Activated CD4-positive, alpha-beta T cell treated with anti-CD3 and anti-CD28 coated beads, Interleukin-2, Interleukin-6, amounts not matched to agents 100 ng/mL and 50 ng/mL, durations not matched to agents 16 hours and 8 hours (primary cell): ENCODE measurements at places on chromosomes 12 and 14.

DNA sequence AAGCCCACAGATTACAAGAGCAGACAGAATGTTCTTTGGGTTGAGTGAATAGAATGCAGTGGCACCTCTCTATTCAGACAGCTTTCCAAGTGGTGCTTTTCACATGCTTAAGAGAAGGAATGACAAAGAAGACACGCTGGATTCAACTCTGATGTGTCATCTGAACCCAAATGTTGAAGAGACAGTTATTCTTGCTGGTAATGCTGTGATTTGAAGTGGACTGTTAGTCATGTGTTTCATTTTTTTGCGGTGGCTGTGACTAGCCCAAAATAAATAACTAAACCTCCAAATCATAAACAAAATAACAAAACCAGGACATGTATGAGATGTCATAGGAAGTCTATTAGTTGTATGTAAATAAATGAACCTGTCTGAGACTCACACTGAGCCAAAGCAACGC is 391.8 kb upstream of the PRICKLE1 start:
- DNase-seq: no peak

- no peak for DNase-seq
Measured at GRCh38 chr14:20841096-20841495, 38.5 kb upstream of the RNASE1 start.

DNA sequence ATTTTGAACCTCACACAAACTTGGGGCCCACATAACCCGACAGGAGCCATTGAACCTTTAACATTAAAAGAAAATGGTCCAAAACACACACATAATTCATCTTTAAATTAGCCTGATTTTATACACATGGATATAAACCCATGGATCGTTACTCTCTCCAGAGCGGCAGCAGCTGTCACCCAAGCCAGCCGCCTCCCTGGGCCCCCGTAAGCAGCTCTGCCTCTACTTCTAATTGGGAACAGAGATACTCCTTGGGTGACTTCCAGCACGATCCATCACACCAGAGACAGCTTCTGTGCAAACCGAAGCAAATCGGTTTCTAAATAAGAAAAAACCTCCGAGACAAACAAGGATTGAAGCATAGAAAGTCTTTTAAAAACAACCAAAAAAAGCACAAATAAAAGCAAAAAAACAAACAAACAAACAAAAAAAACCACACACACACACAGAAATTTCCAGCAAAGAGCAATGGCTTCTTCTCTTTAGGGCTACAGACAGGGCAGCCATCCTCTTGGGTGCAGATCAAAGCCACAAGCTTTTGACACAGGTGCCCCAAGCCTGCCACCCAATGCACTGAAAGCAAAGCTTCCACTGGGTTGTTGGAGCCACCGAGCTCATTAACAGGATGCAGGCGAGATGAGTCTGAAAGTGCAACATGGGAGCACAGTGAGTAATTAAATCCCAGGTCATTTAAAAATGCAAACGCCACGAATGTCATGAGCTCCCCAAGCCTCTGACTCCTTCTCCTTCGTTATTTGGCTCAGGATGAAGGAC is 156.9 kb downstream of the DPF3 start:
- no peak for DNase-seq

DNA sequence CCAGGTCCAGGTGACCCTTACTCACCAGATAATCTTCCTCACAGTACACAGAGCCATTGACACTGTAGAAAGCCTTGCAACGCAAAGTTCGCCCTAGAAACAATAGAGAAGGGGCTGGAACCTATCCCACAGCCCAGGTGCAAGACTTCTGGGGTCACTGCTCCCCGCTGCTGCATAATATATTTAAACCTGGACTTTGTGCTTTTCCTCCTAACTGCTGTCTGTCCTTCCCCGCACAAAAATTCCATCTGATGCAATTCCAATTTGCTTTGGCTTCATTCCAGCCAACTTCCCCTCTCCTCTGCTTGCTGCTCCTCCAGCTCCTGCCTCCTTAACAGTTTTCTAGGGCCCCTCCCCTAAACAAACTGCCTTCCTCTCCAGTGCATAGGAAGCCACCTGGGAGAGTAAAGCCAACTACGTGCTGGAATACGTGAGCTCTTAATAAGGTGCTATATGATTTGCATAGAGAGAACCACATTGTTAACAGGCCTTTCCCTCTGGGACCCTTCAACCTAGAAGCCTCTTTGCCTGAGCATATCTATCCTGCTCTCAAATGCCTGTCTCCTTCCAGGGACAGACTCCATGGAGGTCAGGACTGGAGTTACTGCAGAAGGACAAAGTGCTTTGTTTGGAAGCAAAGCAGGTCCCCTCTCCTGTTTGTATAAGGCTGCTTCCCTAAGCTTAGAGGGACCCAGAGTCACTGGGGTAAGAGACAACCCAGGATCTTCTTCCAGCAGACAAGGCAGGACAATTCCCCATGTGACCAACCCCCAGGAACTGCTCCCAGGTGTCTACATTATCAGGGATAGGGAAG is 5.5 kb downstream of the AJUBA start:
- no peak for DNase-seq

- no peak for DNase-seq
Measured at GRCh38 chr12:53172352-53172751, 8.2 kb upstream of the ZNF740 start.

DNA sequence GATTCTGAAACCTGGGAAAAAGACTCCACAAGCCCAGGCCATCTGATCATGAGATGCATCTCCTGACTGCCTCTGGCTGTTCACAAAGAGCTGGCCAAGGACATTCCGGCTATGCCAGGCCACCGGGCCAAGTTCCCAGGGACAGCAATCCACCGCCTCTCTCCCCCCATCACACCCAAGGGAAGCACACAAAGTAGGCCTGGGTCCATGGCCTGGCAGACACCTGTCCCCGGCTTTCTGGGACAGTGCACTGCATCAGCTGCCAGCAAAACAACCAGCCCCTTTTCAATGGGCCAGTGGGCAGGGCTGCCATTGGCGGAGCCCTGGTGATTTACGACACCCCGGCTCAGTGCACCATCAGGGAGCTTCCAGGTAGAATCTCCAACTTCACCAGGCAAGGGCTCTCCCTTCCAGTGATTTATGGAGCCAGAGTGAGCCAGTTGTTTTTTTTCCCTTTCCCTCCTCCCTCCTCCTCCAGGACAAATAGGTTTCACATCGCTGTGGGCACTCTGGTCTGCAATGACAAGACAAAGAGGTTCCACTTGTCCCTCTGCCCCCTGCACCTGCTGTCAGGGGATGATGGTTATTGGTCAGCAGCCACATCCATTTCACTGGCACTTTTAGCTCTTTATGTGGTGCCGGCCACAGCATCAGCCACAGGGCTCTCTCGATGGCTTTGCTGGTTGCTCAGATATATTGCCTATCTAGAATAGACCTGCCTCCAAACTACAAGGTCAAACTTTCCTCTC is 149.6 kb downstream of the SLC38A6 start:
- DNase-seq: no peak

GRCh38 chr12:104933128-104933527 is 25.0 kb downstream of the SLC41A2 start:
- DNase-seq: no peak

GRCh38 chr12:131067981-131068851 is 114.5 kb downstream of the ADGRD1 start:
- no peak for DNase-seq

GRCh38 chr14:101844219-101844618 is 82.7 kb downstream of the PPP2R5C start:
- DNase-seq: no peak

GRCh38 chr12:57547288-57548012 is 458 bp upstream of the DCTN2 start:
- DNase-seq: no peak

DNA sequence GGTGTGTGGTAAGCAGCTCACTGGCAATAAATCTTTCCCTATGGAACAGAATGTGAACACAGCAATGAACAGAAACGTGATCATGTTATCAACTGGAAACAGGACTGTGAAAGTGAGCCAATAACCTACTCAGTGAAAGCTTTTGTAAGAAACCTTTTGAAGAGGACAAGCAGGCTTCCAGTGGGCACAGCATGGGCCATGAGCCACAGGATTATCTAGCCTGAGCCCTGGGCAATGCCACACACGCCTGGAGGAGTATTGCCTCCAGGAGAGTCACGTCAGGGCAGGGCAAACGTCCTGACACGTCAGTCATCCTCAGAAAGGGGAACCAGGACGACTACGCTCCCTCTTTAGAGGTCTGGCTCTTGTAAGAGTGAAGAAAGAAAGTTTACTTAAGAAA is 32.3 kb downstream of the NRDE2 start:
- DNase-seq: no peak

DNA sequence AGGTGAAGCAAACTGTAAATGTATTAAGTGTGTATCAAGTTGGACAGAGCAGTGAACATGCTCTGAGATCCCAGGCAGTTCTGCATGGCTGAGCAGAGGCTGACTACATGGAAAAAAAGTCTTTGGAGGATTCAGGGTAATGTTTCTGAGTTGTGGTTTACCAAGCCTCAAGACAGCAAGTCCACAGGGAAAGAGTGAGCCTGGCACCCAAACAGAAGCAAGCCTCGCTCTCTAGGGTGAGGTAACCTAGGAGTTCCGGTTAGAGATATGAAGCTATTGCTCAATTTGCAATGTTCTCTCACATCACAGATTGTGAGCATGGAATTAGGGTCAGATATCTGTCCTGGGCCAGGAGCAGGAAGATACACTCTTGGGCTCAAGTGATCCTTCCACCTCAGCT is 158.6 kb downstream of the MON2 start:
- no peak for DNase-seq

DNA sequence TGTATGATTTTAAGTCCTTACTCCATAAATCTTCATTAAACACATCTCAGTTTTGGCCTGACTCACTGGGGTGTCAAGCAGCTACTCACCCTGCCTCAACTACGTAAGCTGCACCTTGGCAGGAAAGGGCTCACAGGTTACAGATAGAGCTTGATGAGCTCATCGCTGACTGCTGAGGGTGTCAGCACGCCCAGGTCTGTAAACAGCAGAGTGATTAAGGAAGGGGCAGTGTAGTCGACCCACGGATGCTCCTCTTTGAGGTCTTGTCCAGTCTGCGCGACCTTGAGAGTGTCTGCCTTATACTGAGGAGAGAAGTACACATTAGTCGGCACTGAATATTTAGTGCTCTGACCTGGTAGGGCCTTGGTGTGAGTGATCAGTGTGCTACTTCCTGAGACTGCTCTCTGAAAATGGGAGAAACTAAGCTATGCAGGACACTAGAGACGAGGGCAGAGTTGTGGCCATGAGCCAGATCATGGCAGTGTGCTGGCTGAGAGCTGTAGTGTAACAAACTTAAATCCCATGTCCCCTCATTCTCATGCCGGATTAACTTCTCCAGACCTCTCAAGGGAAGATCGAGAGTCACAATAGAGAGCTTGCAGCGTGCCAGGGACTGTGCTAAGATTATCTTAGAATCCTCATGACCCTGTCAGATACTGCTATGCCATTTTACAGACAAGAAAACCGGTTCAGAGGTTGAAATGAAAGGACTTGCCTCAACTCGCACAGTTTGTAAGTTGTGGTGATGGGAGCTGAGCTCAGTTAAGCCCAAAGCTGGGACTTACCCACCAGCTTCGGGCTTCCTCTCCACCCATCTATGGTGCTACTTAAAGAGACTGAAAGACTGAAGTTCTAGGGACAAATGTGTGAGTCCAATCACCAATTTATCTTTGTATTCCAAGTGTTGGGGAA is 11.6 kb downstream of the EIF2B1 start:
- DNase-seq: no peak

- no peak for DNase-seq
Measured at GRCh38 chr14:55341781-55342180, 69.8 kb downstream of the ATG14 start.

GRCh38 chr12:126588586-126589249 is 1523.5 kb downstream of the AACS start:
- DNase-seq: peak; percentile 74

DNA sequence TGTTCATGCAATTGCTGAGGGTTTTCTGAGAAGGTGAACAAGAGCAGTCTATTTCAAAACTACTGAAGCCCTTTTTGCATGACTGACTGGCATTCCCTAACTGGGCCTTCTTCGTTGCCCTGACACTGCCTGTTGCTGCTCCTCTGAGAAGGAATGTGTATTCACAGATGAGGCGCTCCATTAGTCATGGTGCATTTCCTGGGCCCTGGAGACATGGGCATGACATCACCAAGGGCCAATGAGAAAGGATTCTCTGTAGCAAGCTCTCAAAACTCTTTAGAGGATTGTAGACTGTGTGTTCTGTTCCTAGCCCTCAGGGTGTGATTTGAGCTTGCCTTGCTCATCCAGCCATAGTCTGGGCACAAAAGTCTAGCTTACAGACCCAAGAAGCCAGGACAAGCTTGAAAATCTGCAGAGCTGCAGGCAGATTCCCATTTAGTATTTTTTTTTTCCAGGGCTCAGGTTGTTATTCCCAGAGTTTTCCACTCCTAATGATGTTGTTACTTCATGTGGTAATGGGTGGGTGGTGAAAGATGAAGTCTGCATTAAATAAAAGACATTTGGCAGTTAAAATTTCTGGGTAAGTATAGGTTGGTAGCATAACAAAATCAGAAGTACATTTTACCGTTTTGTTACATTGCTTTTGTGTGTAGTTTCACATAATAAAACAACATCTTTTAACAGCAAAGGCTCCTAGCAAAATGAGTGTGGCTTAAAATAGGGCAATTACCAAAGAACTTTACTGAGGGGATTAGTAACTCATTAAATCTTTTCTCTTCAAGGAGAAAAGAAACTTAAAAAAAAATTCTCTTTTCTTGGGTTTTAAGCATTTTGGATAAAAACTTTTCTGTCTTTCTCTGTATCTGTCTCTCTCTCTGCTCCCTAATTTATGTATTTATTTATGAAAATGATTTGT is 318.4 kb downstream of the RAD51B start:
- peak; percentile 10 for DNase-seq

GRCh38 chr14:24067133-24068082 is 4.0 kb upstream of the CPNE6 start:
- DNase-seq: no peak

GRCh38 chr14:86902176-86902950 is 1090.6 kb downstream of the GALC start:
- DNase-seq: no peak

DNA sequence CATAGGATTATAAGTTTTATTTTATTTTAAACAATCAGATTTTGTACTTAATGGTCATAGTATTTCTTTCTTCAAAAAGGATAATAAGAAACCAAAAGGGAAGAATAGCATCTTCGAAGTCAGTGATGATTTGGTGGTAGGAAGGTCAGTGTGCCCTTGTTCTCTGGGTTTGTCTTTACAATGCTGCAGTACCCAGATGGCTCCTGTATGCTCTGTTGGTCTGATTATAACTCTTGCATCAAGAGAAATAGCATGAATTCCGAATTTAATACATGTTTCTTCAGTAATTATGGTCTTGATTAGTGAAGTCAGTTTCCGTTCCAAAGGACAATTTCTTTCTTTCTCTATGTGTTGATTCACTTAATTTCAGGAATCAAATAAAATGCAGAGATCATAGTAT is 180.2 kb downstream of the TMTC2 start:
- DNase-seq: no peak

GRCh38 chr14:100435459-100435858 is 112.3 kb downstream of the SLC25A47 start:
- DNase-seq: no peak
